ENCODE measurements at places on chromosomes 11 and 22. TPM values are rescaled to one million over a fixed set of nuclear protein-coding genes. Genes with fewer than 3 reads are reported as not detected.

Gene SPON1
- total RNA-seq: 1.5 TPM

Gene ROBO4
- 0.25 TPM for total RNA-seq

Gene CRYAB
- total RNA-seq: 4.1 TPM

Gene CABP2
- total RNA-seq: not detected

Gene MS4A7
- total RNA-seq: not detected

DNA sequence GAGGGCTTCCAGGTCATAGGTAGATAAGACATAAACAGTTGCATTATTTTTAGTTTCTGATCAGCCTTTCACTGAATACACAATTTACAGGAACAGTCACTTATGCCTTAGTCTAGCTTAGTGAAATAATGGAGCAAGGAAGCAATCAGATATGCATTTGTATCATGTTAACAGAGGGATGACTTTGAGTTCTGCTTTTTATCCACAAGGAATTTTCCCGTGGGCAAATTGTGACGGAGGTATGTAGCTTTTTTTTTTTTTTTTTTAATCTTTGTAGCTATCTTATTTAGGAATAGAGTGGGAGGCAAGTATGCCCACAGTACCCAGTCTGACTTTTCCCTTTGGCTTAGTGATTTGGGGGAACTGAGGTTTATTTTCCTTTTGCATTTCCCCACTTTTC is 3.4 kb upstream of the NLRP10 start:
- no peak overlapping the region for H3K4me3 ChIP-seq
- peak; percentile 60 for DNase-seq
- H3K27me3 ChIP-seq: no peaks in the 10 kb centered on the region

DNA sequence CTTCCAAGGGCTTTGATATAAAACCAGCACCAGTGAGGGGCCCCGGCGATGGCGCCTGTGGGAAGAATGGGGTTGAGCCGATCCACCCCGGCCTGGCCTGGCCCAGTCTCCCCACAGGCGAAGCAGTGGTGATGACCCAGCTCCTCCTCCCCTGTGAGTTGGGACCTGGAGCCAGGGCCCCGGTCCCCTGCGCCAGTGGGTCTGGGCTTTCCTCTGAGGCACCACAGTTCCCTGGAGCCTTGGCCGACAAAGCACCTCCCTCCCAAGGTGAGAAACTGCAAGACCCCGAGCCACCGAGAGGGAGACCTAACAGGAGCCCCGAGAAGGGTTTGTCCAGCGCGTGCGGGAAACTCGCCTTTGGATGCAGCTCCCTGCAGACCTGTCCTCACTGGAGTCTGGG is 942.9 kb downstream of the BRD1 start:
- no peaks in the 10 kb centered on the region for H3K4me1 ChIP-seq
- H3K36me3 ChIP-seq: no peaks in the 10 kb centered on the region
- H3K27me3 ChIP-seq: no peaks in the 10 kb centered on the region
- DNase-seq: no peak
- no peak overlapping the region for H3K27ac ChIP-seq

DNA sequence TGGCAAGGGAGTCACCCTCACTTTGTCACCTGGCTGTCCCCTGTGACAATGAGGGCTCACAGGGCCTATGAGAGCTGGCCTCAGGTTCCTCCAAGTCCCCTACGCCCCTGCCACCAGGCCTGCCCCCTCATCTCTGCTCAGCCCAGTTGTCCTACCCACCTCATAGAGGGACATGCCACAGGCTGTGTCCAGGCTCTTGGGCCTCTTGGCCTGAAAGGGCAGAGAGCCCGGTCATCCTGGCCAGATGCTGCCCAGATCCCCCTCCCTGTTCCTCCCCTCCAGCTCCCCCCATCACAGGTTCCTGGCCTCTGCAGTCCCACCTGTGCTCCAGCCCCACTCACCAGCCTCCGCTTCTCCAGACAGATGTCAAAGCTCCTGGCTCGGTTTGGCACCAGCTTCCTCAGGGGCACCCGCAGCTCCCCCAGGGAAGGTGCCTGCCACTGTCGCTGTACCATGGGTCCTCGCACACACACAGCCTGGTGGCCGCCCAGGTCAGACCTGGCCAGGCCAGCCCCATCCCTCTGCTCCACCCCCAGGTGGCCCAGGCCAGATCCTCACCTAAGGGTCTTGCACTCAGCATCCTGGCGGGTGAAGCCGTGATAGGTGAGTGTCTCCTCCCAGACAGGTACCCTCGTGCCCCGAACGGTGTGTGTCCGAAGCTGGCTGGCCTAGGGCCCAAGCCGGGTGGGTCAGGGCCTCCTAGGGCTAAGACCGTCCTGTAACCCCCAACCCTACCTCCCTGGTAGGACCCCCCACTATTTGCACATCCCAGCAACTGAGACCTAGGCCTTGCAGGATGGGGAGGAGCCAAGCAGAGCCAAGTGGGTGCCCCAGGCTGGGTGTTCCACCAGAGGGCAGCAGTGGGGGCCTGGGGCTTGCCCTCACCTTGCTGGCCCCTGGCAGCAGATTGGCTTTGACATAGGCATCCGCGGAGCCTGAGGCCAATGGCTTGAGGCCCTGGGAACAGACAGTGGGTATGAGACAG is 8.3 kb downstream of the NDUFV1 start:
- peaks cover 2% of the 10 kb centered on the region for H3K36me3 ChIP-seq
- H3K27ac ChIP-seq: no peak overlapping the region
- DNase-seq: no peak
- peaks cover 4% of the 10 kb centered on the region for H3K4me1 ChIP-seq

- H3K36me3 ChIP-seq: peaks cover 4% of the 10 kb centered on the region
- no peaks in the 10 kb centered on the region for H3K27me3 ChIP-seq
- DNase-seq: no peak
- peaks cover 21% of the 10 kb centered on the region for H3K4me1 ChIP-seq
- H3K27ac ChIP-seq: no peak overlapping the region
Observed at GRCh38 chr11:46302866-46303265, 25.4 kb downstream of the CREB3L1 start.

DNA sequence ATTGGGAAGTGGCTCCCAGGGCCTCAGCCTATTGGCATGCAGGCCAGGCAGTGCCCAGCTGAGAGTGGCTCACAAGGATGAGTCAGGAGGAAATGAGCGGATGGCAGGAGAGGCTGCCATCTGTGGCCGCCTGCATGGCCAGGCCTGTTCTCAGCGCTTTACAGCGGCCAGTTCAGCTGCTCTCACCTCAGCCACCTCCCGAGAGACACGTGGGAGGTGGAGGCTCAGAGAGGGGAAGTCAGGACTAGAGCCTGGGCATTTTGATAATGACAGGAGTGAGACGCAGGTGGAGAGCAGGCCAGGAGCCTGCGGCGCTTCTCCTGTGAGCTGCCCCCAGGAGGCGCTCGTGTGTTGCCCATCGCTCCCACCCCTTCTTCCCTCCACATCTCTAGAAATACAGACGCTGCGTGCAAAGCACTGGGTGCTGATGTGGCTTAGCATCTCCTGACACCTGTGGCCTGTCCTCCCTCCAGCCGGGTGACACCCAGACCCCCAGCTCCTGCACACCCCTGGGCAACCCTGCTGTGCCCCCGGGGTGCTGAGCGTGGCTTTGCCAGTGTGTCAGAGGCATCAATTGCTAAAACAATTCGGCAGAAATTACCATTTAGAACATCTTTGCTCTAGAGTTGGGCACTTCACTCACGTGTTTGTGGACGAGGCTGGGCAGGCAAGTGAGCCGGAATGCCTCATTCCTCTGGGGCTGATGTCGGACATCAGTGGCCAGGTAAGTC is 21.4 kb upstream of the PANX2 start:
- H3K36me3 ChIP-seq: no peaks in the 10 kb centered on the region
- H3K4me1 ChIP-seq: peaks cover 8% of the 10 kb centered on the region
- H3K27ac ChIP-seq: no peak overlapping the region
- no peaks in the 10 kb centered on the region for H3K27me3 ChIP-seq
- no peak overlapping the region for H3K4me3 ChIP-seq

DNA sequence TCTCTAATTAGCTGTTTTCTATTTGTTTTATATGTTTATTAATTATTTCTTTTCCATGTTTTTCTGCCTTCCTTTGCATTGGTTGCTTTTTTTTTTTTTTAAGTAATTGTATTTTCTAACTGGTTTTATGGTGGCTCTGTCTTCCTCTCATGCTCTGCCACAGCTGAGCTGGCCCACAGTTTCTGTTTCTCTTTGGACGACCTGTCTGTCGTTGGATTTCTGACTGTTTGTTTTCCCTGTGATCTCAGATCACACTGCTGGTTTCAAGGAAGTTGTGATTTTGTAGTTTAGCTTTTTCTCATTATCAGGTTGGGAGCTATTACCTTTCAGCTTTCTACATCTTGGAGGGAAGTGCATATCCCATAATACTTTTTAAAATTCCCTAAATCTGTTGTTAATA is 15.9 kb upstream of the OR6M1 start:
- H3K36me3 ChIP-seq: no peaks in the 10 kb centered on the region
- H3K27me3 ChIP-seq: no peaks in the 10 kb centered on the region
- DNase-seq: no peak
- no peaks in the 10 kb centered on the region for H3K4me1 ChIP-seq
- H3K27ac ChIP-seq: no peak overlapping the region

DNA sequence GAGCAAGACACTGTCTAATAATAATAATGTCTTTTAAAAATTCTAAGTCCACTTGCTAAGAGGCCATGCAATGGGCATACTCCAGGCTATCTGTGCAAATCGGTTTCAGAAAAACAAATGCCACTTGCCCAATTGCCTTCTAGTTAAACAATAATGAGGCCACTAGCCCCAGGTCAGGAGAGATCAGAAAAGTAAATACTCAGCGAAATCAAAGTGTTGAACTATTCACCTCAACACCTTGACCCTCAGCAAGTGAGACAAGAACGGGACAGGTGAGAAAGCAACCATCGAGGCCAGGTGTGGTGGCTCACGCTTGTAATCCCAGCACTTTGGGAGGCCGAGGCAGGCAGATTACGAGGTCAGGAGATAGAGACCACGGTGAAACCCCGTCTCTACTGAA is 72.3 kb upstream of the SYN3 start:
- H3K36me3 ChIP-seq: no peaks in the 10 kb centered on the region
- no peak overlapping the region for H3K27ac ChIP-seq
- DNase-seq: no peak
- H3K4me3 ChIP-seq: no peak overlapping the region
- H3K4me1 ChIP-seq: no peaks in the 10 kb centered on the region

DNA sequence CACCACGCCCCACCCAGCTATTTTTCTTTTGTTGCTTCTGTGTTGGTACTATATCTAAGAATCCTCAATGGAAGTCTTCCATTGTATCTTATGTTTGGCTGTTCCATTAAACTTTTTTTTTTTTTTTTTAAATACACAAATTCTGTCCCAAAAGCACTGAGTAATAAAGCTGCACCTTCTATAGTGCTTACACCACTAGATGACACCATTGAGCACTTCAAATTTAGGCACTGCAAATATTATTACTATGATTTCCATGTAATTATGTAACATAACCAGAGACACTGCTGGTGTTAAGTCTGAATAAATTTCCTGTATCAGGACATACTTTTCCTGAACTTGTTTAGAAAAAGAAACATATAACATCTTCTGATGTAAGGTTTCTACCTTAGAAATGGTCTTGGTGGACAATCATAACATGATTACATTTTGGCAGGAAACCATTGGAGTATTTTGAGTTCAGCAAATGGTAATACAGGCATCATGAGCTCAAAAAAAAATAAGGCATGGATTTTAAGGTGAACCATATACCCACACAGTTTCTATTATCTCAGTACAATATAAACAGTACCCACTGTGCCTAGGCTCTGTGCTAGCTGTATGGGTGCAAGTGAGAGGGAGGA is 110.5 kb downstream of the ATG16L2 start:
- no peak overlapping the region for H3K27ac ChIP-seq
- no peaks in the 10 kb centered on the region for H3K4me1 ChIP-seq
- no peaks in the 10 kb centered on the region for H3K27me3 ChIP-seq
- peak; percentile 16 for DNase-seq
- H3K36me3 ChIP-seq: no peaks in the 10 kb centered on the region

DNA sequence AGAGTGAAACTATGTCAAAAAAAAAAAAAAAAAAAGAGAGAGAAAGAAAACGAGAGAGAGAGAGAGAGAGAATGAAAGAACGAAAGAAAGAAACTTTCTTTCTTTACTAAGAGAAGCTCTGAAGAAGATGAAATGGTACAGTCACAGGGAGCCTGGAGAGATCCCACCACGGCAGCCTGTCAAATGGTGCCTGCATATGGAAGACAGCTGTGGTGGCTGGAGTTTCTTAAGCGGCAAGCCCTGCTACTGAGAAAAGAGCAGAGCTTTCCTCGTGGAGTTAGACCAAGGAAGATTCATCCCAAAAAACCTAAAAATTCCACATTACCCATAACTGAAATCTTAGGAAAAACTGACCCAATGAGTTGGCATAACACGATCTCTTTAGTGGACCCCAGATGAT is 66.7 kb downstream of the MICAL3 start:
- H3K27me3 ChIP-seq: no peaks in the 10 kb centered on the region
- no peak overlapping the region for H3K4me3 ChIP-seq
- H3K27ac ChIP-seq: no peak overlapping the region
- DNase-seq: no peak
- no peaks in the 10 kb centered on the region for H3K36me3 ChIP-seq

DNA sequence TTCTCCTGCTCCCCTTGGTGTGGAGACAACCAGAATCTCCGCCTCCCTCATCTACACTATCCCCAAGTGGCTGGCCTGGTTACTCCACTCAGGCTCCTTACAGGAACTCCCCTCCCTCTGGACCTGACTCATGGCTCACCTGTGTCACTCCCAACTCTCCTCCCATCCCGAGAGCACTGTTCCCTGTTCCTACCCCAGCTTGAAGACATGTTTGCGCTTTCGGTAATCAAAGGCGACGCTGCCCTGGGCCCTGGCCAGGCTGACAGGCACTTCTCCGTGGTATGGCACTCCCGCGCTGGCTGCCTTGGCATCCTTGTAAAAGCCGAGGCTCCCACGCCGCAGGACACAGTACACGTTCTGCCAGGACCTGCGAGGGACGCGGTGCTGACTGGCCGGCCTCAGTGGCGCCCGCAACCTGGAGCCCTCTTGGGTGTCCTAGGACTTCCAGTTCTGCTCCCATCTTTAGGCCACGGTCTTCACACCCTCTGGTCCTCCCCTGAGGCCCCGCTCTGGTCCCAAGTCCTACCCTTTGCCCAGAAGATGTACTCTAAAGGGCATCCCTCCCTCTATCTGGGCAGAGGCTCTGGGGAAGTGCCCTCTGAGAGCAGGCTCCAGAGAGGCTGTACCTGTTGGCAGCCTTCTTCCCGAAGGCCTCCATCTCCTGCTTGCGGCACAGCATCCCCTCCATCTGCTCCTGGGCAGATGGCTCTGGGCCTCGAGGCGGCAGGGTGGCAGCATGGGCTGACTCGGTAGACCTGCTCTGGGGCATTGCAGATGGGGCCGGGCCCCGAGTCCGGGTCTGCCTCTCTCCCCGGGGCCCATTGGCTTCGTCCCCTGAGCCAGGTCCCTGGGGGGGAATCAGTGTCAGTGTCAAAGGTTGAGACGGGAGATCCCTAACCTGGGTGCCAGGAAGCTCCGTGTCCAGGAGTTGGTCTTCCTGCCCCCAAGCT is 9.4 kb upstream of the RBM4B start:
- H3K27ac ChIP-seq: no peak overlapping the region
- DNase-seq: no peak
- no peaks in the 10 kb centered on the region for H3K36me3 ChIP-seq
- no peaks in the 10 kb centered on the region for H3K27me3 ChIP-seq
- H3K4me3 ChIP-seq: no peak overlapping the region
- no peaks in the 10 kb centered on the region for H3K4me1 ChIP-seq

DNA sequence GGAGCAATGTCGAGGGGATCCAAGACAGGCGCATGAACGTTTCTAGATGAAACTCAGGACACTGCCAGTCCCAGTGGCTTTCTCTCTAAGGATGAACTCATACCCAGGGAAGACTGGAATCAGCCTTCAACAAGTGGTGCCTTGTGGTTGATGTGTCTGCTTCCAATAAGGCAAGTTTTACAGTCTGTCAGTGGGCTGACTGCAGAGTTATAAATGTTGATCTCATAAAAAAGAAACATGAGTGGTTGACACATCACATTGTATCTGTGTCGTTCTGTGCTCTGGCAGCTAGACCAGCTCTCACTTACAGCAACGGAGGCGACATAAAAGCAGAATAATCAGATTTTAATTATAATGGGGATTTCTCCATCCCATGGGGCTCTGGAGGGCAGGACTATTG is 96.7 kb downstream of the SNX19 start:
- H3K4me3 ChIP-seq: no peak overlapping the region
- no peak for DNase-seq
- no peaks in the 10 kb centered on the region for H3K4me1 ChIP-seq
- H3K27ac ChIP-seq: no peak overlapping the region
